ENCODE measurements at places on chromosomes 1 and 21.

DNA sequence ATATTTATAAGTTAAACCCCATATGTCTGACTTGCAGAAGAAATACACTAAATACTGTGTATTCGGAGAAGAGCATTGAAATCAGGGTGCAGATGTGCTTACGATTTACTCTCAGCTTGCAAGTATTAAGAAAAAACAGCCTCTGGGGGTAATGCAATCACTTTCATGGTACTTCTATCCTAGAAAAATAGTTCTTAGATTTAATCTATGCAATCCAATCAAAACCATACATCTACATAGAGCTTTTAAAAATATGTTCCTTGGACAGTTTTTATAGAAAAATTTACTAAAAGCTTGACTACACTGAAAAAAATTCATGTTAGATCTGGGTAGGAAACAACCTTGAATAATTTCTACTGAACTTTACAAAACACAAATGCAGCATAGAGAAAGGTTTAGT, 890.3 kb upstream of the ADGRL2 start:
- no peak for DNase-seq

- DNase-seq = no peak
Observed at GRCh38 chr1:225766967-225767633, 10.5 kb upstream of the SRP9 start.

GRCh38 chr1:6258675-6259074, 2.2 kb downstream of the GPR153 start:
- no peak for DNase-seq

GRCh38 chr1:154968731-154969130, 1.8 kb downstream of the SHC1 start:
- DNase-seq = no peak

DNA sequence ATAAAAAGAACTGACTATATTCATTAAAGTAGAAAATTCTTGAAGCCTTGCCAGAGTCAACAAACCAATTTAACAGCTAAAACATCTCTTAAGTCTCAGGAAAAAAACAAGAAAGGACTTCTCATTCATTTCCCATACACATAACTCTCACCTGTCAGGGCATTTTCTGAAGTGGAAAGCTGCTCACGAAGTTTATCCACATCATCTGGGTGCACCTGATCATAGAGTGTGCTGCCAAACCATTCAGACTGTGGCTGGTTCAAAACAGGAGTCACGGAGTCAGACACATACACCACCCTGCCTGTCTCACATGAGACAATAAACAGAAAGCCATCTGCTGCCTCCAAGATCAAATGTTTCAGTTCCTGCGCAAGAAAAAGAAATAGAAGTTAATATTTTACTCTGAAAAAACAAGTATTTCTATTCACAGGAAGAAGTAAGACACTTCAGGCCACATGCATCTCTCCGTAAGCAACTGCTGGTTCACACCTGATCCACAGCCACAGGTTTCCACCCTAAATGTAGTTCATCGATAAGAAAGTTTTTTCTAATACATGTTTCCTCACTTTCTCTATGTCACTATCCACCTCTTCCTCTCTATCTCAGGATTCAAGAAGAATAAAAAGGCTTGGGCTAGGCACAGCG, 28.2 kb upstream of the CTSK start:
- DNase-seq = no peak

Data from CD4-positive, alpha-beta T cell treated with Interleukin-4 for 4 hours (primary cell).